ENCODE measurements at places on chromosomes 3 and 15.

- no peak for DNase-seq
Measured at GRCh38 chr3:110686701-110687100, 384.9 kb upstream of the NECTIN3 start.

DNA sequence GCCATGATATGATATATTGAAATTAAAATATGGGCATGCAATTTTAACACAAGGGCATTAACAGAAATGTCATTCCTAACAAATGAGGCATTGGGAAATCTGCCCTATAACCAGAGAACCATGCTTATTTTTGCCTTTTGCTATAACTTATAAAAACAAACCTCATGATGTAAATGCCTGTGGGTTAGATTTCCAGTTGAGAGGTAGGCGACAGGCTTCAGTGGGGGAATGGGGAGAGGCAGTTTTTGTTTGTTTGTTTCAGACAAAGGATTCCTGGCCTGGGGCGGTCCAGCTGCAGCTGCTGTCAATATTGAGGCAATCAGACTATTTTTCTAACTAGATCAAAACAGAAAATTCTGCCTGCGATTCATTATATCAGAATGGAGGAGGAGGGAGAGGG, 490.4 kb upstream of the CFAP20DC start:
- no peak for DNase-seq

GRCh38 chr3:60920519-60920918, 330.7 kb downstream of the FHIT start:
- DNase-seq, result no peak

GRCh38 chr3:52205727-52206372, 7.9 kb downstream of the ALAS1 start:
- no peak for DNase-seq

- DNase-seq, result no peak
Measured at GRCh38 chr3:43871627-43872245, 181.0 kb downstream of the ABHD5 start.

- DNase-seq, result no peak
Measured at GRCh38 chr3:52331906-52332305, 15.8 kb downstream of the DNAH1 start.

- no peak for DNase-seq
Measured at GRCh38 chr3:35727179-35727578, 87.9 kb downstream of the ARPP21 start.

DNA sequence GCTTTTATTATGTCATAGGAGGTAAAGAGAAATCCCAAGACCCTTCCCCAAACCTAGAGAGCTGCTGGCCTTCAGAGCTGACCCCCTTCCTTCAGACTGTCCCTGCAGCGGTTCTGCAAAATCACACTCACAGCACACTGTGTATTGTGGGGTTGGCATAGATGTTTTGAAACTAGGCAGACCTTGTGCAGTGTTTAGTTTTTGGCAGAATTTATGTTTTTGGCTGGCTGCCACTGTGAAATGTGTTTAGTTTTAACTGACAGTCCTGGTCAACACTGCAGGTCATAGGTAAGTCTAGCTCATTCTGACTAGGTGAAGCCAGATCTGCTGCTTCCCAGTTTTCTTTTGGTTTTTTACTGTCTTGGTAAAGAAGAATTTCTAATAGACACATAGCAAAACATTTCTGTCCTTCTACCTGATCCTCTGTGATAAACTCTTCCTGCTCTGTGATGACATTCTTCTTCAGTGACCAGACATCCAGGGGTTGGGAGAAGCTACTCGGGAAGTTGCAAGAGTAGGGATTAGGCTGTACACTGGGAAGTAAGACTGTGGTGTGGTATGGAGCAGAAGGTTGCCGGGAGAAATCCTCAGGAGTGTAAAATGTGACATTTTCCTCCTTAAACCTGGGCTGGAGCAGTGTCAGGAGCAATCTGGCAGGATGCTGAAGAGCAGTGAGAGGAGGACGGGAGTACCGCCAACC, 209.6 kb upstream of the MCTP2 start:
- DNase-seq, result no peak

DNA sequence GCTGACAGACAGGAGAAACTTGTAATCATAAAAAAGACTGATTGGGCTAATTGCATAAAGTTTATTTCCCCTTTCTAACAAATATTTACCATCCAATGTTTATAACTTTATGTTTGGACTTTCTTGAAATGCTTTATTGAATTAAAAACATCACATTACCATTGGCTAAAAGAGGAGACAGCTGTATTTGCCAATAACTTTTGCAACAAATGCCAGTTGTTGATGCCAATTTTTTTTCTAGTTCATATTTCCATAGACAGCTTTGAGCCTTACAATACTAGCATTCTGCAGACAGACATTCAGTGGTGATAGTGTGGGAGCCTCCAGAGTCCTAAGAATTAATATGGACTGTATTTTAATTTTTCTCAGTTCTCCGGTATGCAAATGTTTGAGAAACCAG, 198.4 kb downstream of the ADAMTS17 start:
- no peak for DNase-seq

DNA sequence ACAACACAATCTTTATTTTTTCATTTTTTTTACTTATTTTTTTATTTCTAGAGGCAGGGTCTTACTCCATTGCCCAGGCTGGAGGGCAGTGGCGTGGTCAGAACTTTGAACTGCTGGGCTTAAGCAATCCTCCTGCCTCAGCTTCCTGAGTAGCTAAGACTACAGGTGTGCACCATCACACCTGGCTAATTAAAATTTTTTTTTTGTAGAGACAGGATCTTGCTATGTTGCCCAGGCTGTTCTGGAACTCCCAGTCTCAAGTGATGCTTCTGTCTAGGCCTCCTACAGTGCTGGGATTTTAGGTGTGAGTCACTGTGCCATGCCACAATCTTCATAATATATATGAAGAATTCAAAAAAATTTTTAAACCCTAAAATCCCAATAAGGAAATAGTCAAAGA, 20.8 kb downstream of the HSPBAP1 start:
- no peak for DNase-seq

- DNase-seq, result no peak
Measured at GRCh38 chr3:23795096-23795495, 10.7 kb upstream of the UBE2E1 start.

DNA sequence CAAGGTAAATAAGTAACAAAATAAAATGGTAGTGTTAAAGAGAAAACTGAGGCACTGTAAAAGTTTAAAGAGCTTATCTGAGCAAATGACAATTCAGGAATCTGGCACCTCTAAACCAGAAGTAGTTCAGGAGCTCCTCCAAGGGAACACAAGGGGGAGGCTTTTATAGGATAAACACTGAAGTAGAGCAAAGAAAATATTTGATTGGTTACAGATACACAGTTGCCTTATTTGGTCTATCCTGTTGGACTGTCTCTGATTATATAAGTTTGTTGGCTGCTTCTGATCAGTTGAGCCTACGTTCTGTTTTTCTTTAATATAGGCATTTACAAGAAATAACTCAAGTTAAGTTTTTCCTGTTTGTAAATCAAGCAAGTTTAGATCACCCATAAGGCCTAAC, 146.9 kb downstream of the ERC2 start:
- DNase-seq, result no peak

GRCh38 chr15:75446151-75446550, 5.3 kb downstream of the SIN3A start:
- DNase-seq, result no peak

DNA sequence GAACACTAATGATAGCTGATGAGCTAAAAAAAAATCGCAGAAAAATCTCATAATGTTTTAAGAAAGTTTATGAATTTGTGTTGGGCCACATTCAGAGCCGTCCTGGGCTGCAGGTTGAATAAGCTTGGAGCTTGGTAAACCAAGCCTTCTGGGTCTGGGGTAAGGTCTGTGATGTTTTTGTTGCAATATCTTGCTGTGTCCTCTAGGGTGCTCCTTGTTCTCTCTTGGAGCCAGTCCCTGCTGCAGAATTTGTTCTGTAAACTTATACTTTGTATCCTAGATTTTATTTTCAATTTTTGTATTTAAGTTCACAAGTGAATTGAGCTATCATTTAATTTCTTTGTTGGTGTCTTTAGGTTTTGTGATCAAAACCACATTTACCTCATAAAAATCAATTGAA, 143.7 kb downstream of the NR1D2 start:
- DNase-seq, result no peak

DNA sequence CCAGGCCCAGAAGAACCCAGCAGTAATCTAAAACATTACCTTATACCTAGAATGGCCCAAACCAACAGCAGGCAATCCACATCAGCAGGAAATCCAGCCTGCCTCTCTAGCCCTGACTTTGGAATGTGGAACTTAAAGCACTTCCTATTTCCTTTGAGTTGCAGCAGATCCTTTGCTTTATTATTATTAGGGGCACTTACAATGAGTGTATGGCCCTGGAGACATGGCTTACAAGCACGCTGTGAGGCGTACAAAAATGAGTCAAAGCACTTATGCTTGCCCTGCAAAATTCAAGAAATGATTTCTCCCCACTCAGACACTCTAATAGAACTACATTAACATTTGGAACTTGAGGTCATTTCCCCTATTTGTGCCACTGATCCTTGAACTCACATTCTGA, 9.5 kb upstream of the KNSTRN start:
- DNase-seq, result no peak

DNA sequence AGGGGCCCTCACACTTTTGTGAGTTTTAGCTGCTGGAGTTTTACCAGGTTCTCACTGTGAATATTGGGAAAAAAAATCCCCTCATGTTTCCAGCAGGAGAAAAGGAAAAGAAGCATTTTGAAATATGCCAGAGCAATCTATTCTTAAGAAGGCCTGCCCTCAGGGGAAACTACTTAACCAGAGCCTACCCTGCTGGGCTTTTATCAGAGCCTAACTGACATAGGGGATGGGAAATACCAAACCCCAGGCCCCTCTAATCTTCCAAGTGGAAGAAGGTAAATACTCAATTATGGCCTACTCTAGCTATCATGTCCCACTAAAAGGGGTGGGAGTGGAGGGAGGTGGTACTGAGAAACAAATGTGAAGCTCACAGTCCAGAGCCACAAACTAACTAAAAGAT, 68.7 kb upstream of the NMNAT3 start:
- DNase-seq, result no peak

GRCh38 chr3:175129126-175129525, 270.0 kb downstream of the NAALADL2 start:
- DNase-seq, result no peak

DNA sequence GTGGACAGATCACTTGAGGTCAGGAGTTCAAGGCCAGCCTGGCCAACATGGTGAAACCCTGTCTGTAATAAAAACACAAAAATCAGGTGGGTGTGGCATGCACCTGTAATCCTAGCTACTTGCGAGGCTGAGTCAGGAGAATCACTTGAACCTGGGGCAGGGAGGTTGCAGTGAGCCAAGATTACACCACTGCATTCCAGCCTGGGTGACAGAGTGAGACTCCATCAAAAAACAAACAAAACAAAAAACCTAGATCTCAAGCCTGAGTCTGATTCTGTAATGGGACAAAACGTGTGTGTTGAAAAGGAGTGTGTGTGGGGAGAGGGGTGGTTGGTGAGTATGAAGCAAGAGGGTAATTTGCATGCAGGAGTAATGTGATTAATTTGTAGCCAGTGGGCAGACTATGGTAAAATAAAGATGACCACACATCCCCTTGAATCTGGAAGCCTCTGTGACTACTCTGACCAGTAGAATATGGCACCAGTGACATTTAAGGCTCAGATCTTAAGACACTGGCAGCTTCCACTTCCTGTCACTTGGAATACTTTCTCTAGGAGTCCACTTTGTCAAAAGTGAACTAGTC, 18.4 kb upstream of the OPA1 start:
- DNase-seq, result no peak

- DNase-seq, result no peak
Measured at GRCh38 chr15:68679961-68680371, 101.2 kb downstream of the CORO2B start.

DNA sequence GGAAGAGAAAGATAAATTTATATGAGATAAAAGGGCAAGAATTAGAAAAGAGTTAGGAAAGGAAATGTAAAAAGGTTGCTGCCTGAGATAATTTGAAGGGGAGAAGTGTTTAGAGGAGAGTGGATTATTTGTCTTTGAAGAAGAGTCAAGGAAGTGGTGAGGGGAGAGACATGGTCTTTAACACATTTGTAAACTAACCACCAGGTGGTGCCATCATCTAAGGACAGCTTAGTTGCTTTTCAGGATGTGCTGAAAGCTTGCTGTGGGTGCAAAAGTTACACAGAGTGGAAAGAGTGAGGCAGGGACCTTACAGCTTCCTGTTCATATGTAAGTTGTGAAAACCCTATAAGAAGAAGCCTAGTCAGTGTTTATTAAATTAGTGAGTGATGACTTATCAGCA, 114.1 kb upstream of the DNAJC19 start:
- no peak for DNase-seq

- DNase-seq, result no peak
Measured at GRCh38 chr3:20975188-20975651, 775.8 kb downstream of the ZNF385D start.

- no peak for DNase-seq
Measured at GRCh38 chr3:28612232-28612631, 263.6 kb upstream of the AZI2 start.

DNA sequence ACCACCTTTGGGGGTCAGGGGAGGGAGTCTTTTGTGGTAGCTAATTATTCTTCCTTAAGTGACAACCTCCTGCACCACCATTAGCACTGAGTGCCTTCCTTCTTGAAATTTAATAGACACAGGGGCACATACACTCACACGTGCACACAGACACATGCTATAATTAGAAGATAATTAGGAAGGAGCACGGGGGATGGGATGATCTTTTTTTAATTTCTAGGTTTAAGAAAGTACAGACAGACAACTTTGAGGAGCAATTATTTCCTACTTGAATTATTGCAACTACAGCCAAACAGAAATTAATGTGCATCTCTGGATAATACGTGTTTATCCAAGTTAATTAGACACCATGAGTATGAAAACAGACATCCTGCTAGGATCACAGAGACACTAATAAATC, 44.8 kb upstream of the GUCA1C start:
- DNase-seq, result no peak

DNA sequence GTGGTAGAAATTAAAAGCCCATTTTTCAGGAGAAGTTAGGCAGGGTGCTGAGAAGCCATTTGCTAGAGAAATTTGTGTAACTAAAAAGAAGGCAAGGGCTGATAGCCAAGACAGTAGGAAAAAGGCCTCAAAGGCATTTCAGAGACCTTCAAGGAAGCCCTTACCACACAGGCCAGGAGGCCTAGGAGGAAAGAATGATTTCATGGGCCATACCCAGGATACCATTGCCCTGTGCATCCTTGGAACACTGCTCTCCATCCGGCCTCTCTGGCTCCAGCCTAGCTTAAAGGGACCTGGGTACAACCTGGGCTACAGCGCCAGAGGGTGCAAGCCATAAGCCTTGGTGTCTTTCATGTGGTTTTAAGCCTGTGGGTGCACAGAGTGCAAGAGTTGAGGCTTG, 193.6 kb upstream of the GRM7 start:
- no peak for DNase-seq

GRCh38 chr3:161219495-161219894, 1.6 kb upstream of the NMD3 start:
- DNase-seq, result no peak

DNA sequence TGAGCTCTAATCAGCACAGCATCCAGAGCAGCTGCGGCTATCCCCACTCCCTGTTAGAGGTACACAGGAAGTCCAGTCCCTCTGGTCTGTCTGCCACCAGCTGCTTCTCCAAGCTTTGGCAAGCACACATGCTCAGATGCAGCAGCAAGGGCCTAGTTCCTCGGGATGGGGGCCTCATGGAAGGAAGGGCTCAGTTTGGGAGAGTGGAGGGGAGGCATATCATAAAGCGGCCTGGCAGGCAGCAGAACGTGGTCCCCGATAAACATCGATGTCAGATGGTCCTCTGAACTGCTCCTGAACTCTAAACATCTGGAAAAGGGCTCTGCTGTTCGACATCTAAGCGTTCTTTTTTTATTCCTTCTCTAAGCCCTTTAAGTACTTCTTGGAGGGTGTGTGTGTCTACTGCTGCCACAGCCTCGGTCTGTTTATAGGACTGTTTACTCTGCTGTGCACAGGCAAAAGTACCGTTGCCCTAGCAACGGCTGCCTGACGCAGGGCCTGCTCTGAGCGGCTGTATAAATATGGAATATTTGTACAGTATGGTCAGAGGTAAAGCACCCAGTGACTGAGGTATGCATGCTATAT, 74.6 kb downstream of the PRICKLE2 start:
- no peak for DNase-seq

Data from activated CD8-positive, alpha-beta memory T cell treated with anti-CD3 and anti-CD28 coated beads for 4 hours (primary cell).